AG04449 (cell line): ENCODE measurements at places on chromosomes 6 and 20.

DNA sequence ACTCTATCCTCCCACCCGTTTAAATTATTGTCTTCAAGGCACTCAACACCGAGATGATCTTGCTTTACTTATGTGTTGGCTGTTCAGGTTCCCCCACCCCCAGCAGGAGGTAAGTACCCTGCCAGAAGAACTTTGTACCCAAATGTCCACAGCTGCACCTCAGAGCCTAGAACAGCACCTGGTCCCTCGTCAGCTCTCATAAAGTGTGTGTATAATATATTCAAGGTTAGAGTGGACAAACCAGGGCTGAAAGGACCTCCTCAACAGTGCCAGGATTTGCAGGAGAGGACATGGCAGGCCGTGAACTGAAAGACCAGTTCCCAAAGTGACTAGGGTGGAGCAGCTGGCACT, 5.9 kb upstream of the CPXM1 start:
- DNase-seq = no peak

DNA sequence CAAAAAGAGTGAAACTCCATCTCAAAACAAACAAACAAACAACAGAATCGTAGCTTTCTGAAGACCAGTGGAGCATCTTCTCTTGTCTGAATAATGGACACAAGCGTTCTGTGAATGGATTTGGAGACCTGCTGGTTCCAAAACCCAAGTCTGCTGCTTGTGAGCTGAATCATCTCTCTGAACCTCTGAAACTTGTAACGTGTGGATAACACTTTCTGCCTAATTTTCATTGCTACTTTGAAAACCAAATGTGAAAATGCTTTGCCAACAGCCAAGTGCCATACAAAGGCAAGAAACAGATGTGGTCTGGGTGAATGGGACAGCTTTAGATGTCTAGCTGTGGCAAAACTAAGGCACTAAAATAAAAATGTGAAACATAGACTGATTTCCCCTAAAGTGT, 44.3 kb downstream of the PHACTR1 start:
- DNase-seq = no peak

DNA sequence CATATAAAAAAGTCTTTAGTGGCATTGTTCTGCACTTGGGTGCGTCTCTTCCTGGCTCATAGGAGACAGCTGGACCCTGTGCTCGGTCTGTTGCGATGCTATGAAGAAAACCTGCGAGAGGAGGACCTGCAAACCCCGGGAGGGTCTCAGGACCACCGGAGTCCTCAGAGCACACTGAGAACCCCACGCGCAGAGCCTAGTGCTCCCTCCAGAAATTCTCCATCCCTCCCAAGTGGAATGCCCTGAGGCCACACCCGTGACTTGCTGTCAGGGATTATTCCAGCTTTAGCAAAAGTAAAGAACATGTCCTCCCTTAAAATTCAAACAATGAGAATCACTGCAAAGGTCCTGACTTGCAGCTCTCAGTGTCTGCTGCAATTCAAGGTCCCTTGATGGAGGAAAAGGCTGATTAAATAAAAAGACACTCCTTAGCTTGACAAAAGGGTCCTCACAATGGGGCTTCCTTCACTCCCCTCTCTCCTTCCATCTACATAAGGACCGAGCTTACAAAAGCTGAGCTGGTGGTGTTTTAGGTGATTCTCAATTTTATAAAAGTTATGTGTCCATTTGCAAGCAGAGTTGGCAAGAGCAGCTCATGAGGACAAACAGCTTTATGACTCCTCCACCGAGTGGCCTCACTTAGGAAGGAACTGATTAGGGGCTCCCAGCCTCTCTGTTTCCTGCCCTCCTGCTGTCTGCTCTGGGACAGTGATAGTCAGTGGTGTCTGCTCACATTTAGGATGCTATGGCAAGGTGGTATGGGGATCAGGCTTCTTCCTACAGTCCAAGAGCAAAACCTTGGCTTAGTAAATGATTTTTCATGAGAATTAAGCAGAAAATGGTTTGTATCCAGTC, 97.0 kb downstream of the RAMACL start:
- DNase-seq = no peak

DNA sequence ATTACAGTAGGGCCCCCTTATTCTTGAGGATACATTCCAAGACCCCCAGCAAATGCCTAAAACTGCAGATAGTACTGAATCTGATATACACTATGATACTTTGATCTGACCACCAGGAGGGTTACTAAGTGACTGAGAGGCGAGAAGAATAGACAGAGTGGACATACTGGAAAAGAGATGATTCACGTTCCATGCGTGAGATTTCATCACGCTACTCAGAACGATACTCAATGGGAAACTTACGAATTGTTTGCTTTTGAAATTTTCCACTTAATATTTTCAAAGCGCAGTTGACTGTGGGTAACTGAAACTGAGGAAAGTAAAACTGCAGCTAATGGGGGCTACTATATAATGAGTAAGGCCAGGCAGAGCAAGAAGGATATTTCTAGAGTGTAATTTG, 60.8 kb downstream of the STX11 start:
- no peak for DNase-seq

DNA sequence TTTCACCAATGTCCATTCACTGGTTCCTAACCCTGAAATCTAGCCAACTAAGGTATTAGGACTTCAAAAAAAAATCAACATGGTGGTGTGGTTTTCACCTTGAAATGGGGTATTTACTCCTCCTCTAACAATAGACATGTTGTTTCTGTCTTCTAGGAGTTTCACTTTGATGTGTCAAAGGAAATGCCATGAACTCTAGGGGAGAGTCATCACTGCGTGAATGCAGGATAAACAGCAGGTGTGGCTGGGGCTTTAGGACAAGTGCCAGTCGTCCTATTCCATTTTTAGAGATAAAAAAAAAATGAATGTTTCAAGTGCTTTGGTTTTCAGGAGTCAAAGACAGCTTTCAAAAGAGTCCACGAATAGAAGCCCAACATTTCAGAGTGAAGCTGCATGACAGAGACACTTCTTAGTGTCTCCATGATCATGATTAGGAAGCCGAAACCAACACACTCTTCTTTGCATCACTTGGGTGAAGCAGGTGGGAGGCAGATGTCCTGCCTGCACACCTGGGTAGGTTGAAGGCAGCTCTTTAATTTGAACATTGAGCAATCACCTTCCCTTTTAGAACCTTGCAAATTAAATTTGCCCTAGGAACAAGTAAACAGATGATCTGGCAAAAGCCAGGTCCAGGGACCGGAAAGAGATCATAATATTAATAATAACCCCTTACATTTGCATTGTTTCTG, 328.5 kb upstream of the PRDM1 start:
- no peak for DNase-seq

DNA sequence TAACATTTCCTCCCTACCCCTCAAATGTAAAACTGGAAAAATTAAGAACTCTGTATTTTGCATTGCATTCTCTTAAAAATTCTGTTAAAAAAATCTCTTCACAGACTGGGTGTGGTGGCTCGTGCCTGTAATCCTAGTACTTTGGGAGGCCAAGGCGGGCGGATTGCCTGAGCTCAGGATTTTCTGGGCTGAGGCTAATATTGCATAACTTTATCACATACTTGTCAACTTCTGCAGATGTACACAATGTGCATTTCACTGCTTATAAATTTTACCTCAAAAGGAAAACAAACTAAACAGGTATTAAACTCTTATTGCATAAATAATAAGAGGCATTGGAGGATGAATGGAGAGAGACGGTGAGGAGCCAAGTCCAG, 21.1 kb downstream of the YTHDF1 start:
- no peak for DNase-seq

DNA sequence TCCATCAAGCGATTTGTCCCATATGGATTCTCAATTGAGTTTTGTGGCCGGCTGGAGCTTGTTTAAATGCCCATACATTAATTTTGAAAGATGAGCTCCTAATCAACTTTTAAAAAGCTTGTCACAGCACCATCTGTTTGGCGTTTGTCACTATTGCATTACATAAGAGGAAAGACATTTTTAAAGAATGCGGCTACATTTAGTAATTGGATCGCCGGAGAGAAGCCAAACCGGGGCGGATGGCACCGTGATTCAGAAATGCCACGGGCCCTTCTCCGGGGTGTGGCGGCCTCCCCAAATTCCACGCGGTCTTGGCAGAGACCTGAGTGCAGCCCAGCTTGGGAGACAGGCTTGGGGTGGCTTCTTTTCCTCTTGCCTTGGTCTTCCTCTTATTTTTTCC, 67.7 kb upstream of the ZNFX1 start:
- no peak for DNase-seq

- DNase-seq = no peak
Measured at GRCh38 chr20:24001712-24002405, 13.3 kb upstream of the GGTLC1 start.

DNA sequence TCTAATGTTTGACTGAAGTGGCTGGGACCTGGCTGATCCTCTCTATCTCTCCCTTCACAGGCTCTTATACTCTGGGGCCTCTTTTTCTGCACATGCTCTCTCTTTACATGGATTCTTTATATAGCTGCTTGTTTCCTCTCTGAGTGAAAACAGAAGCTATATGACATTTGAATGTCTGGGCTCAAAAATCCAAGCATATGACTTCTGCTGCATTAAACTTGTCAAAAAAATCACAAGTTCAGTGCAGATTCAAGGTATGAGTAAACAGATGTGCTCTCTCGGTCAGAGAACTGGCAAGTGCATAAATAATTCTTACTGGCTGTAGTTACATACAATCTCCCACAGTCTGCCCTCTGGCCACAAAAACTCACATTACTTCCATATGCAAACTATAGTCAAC, 96.6 kb downstream of the LCA5 start:
- DNase-seq = no peak

GRCh38 chr6:150999576-150999975, 134.1 kb downstream of the MTHFD1L start:
- DNase-seq = no peak

GRCh38 chr20:7493311-7493710, 446.9 kb downstream of the HAO1 start:
- DNase-seq = no peak

DNA sequence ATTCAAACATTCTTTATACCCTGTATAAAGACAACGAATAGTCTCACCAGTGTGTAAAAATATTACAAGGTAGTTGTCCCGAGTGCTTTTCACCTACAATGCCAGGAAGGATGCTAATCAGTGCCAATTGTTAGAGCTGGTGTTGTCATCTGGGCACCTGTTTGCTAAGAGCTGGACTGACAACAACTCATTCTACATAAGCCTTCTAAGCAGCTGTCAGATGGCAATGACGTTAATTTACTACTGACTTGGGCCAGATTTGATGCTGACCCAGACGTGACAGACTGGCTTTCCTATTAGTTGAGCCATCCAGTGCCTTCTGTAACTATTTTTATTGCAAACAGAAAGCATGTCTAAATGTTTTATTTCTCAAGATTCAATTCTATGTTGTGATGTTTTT, 355.2 kb downstream of the ADGRB3 start:
- DNase-seq = no peak

DNA sequence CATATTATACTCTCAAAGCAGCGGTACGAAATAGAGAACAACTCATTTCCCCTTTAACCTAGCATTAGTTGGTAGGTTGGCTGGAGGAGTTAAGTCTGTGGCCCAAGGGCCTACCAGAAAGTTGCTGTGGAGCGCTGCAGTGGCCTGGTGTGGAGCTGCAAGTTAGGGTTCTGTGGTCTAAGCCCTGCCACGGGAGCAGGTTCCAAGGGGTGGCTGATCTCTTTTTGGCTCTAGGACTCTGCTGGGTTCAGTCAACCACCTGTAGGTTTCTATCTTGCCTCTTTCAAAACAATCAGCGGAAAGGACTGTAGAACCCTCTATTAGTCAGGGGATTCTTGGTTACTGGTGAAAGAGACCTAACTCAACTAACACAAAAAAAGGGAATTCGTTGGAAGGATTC, 54.5 kb upstream of the TULP4 start:
- DNase-seq = no peak
